Nephron progenitor cell (in vitro differentiated cells): ENCODE measurements at places on chromosomes 3 and 15.

DNA sequence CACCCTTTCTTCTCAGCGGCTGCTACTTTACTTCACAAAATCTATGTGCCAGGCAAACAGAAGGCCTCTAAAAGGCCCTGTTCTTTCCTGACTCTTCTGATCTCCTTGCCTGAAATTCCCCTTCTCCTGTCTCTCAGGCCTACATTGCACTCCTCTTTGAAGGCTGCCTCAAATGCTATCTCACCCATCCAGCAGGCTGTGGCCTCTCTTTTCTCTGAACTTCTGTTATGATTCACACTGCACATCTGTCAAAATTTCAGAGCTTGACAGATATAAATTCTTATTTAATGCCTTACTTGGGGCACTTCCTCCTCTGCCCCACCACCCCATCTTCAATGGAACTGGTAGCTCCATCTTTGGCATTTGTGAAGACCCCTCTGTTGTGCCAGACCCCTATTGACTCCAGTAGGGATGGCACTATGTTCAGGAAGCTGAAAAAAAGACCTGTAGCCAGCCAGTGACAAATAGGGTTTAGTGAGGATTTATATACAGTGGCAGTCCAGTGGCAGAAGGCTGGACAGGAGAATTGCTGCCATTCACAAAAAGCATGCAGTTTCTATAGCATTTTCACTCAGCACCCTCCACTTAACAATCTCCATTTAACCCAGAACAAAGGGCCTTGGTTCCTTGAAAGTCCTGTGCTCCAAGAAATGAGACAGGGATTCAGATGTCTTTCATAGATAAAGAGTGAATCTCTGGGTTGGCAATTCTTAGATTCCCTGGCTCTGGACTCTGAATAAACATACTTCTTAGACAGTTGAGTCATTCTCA is 415.8 kb upstream of the GRM7 start:
- no peak for DNase-seq

DNA sequence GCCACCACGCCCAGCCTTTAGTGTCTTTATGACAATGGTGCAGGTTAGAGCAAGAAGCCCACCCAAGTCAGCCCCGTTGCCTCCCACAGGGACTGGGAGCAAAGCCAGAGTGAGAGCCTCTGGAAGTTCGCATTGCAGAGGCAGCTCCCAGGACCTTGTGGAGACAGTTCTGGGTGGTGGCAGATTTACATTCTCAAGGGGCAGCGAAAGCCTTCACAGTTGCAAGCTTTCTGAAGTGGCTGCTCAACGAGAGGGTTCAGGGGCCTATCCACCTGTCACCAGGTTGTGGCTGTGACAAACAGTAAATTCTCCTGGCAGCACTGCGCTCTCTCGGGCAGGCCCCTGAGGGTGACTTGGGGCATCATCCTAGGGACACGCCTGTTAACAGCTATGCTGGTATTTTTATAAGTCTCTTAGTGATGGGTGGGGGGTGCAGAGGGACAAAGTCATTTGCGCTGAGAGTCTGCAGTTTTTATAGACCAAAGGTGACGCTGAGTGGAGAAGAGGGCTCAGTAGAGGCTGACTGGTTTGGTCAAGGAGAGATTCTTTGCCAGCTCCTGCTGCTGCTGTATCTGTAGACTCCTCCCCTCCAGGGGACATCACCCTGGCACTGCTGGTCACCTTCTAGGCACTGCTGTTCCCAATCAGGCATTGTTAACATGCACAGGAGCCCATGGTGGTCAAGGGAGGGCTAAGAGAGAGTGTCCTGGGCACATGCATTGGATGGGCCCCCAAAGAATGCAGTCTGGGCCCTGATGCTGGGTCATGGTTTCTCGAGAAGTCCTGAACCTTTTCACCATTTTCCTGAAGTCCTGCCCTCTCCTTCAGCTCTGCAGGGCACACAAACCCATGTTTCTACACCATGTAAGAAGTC is 57.5 kb upstream of the KLF13 start:
- DNase-seq = no peak

- no peak for DNase-seq
Measured at GRCh38 chr3:39127269-39127907, 19.9 kb downstream of the TTC21A start.

DNA sequence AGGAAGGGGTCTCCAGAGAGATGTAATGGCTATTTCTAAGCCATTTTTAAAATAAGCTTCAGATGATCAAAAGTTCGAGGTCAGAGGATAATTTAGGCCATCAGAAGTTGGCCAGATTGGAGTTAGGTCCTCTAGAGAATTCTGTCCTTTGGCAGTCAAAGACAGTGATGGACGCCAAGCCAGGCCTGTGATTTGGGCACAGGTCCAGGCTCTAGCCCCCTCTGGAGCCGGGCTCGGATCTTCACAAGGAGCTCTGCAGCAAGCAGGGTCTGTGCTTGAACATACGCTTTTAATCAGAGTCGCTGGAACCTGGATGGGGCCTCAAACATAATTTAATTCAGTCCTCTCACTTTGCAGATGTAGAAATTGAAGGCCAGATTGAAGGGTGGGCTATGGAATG is 151.4 kb upstream of the BCL6 start:
- DNase-seq = no peak

GRCh38 chr3:136804141-136804540 is 14.8 kb upstream of the SLC35G2 start:
- DNase-seq = no peak

DNA sequence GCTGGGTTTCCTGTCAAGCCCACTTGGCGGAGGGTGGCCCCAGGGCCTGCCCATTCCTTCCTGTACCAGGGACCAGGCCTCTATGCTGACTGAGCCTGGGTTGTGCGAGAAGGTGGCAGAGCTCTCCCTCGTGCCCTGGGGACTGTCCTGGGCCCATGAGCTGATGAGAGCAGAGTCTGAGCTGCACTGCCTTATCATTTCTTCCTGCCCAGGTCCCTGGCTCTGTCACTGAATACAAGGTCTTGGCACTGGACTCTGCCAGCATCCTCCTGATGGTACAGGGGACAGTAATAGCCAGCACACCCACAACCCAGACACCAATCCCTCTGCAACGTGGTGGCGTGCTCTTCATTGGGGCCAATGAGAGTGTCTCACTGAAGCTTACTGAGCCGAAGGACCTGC is 7.5 kb downstream of the MPI start:
- no peak for DNase-seq

DNA sequence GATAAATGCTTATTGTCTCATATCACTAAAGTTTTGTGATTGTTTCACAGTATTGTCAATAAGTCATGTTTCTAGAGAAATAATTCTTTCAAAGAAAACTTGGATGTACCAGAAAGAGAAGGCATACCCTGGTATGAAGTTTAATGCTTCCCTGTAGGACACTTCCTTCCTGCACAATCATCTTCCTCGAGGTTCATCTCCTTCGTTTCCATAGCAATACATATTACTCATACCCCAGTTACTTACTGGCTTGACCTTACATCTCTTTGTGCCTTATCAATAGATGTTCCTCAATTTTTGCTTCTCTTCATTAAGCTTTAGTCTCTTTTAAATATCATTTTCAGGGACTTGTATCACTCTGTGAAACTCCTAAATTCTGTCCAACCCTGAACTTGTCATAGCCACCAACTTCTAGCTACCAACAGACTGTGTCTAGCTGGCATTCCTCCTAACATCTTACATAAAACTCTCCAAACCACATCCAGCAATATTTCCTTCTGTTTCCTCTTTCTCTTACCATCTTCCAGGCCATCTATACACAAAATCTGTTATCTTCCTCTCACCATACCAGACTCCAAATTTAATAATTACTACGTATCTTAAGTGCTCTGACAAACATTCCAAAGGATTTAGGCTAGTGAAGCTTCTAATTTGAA is 134.3 kb downstream of the GADL1 start:
- DNase-seq = no peak

DNA sequence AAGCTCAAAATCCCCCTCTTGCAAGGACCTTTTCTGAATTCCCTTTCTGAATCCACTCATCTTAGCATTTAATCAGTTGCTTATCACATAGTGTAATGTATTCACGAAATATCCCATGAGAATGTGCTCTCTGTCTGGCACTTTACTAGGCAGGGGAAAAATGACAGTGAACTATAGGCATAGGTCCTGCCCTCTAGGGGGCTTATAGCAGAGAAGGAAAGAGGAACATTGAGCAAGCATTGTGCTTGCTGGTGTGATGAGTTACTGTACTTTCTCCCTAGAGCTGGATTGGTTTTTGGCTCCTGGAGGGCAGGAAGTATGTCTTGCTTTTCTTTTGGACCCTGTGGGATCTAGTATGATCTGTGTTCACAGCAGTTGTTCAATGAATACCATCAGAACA is 26.5 kb downstream of the DUOX2 start:
- no peak for DNase-seq

DNA sequence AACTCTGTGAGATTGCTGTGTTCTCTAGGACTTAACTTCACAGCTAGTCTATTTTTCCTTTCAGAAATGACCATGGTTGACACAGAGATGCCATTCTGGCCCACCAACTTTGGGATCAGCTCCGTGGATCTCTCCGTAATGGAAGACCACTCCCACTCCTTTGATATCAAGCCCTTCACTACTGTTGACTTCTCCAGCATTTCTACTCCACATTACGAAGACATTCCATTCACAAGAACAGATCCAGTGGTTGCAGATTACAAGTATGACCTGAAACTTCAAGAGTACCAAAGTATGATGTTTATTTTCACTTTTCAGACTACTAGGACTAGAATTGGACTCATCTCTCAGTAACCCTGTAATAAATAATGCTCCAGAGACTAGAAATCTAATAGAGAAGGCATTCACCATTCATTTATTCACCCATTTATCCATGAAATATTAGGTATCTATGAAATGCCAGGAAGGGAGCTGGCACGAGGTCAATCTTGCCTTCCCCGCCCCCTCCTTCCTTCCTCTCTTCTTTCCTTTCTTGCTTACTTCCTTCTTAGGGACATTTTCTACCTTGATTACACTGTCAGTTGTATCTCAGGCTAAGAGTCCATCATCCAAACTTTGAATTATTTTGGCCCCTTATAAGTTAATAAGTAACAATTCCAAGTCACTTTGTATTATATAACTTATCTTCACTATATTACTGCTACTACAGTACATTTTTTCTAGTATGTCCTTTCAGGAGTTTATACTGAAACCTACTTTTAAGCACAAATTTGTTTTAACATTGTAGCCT is 91.0 kb downstream of the PPARG start:
- DNase-seq = no peak

DNA sequence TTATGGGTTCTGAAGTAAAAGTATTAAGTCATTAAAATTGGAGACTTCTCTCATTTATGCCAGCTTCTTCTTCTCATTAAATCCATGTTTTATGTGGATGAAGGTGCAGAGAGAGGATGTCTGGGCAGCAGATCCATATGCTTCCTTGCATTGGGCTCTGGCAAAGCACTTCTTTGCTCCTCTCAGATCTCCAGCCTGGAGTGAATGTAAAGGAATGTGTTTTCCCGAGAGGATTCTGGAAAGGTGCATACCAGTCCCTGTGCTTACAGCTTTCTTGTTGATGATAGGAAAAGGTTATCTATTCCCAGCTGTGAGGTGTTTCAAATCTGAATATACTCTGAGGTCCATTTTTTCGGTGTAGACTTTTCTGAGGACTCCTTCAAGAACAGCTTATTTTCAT is 79.9 kb upstream of the PEX5L start:
- no peak for DNase-seq

- no peak for DNase-seq
Measured at GRCh38 chr3:177186306-177186705, 11.0 kb downstream of the TBL1XR1 start.

GRCh38 chr3:33716227-33716626 is 1.8 kb downstream of the CLASP2 start:
- DNase-seq = no peak

DNA sequence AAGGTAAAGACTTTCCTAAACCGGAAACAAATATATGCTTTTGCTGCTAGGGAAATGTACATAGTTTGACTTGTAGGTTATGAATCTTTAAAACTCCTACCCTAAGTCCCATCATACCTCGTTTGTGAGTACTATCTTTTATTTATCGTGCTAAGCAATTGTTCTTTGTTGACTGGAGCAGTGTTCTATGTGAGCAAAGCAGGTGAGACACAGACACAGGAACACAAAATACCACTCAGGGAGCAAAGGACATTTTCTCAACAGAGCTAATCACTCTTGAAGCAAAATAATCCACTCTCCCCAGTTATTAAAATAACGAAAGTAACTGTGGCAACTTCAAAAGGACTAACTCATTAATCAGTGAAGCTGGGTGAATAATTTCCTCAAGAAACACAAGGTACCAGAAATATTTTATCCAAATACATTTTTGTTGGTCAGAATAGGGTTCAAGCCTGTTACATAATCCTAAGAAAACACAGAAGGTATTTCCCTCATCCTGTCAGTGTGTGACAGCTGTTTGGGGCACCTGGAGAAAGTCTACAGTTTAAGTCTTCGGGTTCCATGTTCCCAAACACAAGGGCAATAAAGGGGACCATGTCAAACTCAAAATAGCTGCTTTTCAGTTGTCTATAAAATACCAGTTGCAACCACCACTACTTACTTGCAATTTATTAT is 407.7 kb downstream of the FOXP1 start:
- DNase-seq = no peak

- no peak for DNase-seq
Measured at GRCh38 chr15:49831206-49831965, 210.5 kb downstream of the DTWD1 start.

DNA sequence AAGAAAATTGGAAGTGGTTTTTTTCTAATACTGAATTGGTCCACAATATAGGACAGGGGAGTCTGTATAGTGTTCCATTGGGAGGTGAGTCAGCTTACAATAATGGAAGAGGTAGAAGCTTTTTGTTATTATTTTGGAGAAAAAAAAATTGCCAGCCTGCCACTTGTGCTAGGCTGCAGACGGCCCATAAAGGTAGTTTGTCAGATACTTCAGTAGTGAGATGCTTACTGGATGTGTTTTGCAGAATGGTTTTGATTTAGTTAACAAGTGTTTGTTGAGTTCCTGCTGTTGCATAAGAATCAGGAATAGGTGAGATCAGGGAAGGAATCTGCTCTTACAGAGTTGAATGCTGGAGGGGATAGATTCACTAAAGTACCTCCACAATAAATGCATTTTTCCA is 1.0 kb downstream of the DTWD1 start:
- no peak for DNase-seq

DNA sequence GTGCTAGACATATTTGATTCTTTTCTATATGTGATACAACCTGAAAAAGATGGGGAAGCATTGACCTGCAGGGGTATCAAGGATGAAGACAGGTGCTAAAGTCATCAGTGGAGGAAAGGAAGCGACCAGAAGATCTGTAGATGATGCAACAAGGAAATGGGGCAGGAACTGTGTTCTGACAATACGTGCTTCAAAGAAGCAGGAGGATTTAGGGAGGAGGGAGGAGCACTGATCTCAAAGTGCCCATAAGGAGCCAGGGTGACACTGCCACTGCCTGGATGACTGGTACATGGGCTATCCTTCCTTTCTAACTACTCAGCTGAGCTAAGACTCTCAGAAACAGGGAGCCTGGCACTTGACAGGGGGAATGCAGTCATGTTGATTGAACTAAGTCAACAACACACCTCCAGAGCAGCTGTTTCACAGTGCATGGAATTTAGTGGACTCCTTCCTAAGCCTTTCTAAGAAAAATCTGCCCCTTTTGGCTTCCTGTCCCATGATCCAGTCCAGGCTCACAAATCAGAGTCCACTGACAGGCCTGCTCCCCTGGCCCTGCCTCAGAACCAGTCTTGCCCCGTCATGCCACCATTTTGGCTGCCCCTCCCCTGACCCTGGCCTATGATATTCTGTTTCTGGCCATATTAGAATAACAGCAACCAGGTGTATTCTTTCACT is 12.0 kb downstream of the LYSMD4 start:
- no peak for DNase-seq
